Myocyte (in vitro differentiated cells): ENCODE measurements at places on chromosomes 4 and X. TPM values are rescaled to one million over a fixed set of nuclear protein-coding genes. Genes with fewer than 3 reads are reported as not detected.

DNA sequence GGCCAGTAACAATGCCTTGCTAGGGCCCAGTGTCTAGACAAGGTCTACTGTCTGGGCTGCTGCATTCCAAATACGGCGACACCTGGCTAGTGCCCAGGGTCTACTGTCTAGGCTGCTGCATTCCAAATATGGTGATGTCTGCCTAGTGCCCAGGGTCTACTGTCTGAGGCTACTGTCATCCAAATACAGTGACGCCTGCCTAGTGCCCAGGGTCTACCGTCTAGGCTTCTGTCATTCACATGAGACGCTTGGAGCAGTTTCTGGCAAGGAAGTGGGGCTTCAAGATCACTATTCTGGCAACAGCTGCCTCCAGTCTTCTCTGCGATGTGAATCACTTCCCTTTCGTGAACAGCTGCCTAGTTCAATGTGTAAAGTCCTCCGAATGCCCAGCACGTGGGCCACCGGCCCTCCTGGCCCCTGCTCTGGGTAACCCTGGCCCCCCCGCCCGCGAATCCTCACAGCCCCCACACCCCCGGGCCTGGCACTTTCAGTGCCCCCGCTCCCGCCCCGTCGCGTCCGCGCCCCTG lies 12.7 kb downstream of the ACOX3 start:
- peak; percentile 86 for DNase-seq

DNA sequence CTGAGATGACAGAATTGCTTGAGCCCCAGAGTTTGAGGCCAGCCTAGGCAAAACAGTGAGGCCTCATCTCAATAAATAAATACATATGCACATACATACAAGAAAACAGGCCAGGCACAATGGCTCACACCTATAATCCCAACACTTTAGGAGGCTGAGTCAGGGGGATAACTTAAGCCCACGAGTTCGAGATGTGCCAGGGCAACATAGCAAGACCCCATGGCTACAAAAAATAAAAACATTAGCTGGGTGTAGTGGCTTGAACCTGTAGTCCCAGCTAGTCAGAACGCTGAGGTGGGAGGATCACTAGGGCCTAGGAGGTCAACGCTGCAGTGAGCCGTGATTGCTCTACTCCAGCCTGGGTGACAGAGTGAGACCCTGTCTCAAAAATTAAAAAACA lies 51.6 kb upstream of the NEUROG2 start:
- DNase-seq = no peak

DNA sequence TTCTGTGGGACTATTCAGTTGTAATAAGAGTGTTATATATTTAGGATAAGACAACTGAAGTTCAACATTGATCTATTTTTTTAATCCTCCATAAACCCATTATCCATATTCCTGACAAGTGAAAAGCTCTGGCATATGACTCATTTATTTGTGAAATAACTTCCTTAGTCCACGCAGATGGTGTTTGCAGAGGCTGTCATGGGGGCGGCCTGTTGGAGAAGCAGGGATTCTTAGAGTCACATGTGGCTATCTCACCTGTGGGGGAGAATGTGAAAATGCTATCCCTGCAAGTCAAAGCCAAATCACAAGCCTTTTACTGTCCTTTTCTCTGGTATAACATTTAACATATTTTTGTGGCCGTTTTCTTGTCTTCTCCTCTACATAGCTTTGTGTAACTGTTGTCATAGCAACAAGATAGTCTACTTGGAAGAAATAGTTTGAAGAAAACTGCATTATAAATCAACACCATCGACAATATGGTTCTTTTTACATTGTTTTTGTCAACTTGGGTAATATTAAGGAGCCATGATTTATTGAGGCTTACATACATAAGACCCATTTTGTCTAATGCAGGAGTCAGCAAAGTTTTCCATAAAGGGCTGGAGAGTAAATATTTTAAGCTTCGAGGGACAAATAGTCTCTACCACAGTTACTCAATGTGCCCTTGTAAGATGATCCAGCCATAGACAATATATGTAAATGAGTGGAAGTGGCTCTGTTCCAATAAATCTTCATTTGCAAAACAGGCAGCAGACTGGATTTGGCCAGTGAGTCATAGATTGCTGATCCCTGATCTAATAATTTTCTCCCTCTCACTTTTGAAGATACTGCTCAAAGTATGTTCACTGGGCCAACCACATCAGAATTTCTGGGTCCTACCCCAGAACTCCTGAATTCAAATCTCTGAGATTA lies 395.0 kb downstream of the DTHD1 start:
- DNase-seq = no peak

- DNase-seq = no peak
Observed at GRCh38 chr4:98406819-98407218, 145.6 kb downstream of the RAP1GDS1 start.

GRCh38 chrX:136310411-136310810 lies 9.6 kb downstream of the ADGRG4 start:
- peak; percentile 1 for DNase-seq

The RTL5 gene
- total RNA-seq = 1.1 and 1.7 TPM in 2 replicates

The HHIP gene
- total RNA-seq = 0.05 TPM in 2 replicates

The TAF7L gene
- 0.08 TPM in 1 of 2 replicates, not detected in the other for total RNA-seq
